ENCODE measurements at places on chromosomes 2 and 18.

DNA sequence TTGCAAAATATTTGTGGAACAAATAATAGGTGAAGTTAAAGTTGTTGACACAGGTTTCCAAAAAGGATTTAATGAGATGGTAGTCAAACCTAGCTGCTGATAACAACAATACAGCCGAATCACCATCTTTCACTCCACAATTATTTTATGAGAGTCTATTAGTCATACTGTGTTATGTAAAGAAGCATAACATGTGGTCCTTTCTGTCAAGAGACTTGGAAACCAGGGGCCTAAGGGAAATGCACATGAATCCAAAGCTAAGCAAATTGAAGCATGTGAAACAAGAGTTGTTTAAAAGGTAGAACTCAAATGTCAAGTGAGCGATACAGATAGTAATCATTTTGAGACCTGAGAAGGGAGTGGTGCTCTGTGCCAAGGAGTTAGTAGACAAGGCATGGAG is 16.0 kb downstream of the CD28 start:
- DNase-seq: no peak

- no peak for DNase-seq
These were observed 17.0 kb downstream of the COL4A4 start for GRCh38 chr2:227147023-227147422.

DNA sequence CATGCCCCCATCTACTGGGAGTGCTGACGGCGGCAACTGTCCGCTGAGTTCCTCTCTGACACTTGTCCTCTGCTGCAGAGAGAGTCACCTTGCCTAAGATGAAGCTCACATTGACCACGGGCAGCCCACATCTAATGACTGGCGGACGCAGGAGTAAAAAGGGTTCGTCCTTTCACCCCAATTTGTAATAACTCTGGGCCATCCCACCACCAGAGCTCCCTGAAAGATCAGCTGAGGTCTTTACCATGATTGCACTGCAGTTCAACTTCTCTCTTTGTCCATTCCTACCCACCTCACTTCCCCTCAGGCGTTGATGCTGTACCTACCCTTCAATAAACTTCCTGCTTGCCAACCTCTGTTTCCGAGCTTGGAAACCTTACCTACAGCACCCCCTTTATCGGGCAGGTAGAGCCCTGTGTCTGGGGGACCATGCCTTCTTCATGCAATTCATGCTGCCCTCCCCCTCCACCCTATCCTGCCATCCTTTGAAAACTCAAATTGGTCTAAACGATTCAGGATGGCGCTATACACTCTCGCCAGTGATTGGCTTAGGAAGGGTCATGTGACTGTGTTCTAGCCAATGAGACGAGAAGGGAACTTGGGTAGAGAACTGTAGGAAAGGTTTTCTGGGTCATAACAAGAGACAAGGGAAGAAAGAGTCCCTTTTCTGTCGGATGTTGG is 10.3 kb upstream of the B3GNT2 start:
- no peak for DNase-seq

DNA sequence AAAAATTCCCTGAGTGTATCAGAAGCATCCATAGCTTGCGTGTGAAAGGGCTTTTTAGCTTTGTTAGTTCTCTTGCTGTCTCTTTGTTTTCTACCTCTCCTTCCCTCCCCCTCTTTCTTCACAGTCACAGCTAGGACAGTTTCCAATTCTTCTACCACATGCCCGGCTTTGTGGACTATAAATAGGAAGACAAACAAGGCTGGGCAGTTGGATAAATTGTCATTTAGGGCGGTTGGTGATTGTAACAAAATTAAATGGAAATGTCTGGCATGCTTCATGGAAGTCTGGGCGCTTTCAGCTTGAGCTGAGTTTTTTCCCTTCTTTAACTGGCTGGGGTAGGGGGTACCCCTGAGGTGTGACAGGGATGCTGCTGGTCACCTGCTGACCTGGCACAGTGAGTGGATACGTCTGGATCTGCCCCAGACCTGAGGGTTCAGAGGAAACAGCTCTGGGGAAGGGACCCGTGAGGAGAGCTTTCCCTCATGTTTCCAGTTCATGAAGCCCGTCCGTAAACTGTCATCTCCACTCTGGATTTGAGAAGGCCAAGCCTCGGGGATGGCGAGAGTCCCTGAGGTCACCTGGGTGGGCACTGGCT is 29.0 kb upstream of the GIGYF2 start:
- DNase-seq: no peak

GRCh38 chr2:109527846-109528705 is 85.7 kb downstream of the SEPTIN10 start:
- DNase-seq: no peak

- no peak for DNase-seq
These were observed 159.8 kb downstream of the SH3RF3 start for GRCh38 chr2:109288544-109289368.

DNA sequence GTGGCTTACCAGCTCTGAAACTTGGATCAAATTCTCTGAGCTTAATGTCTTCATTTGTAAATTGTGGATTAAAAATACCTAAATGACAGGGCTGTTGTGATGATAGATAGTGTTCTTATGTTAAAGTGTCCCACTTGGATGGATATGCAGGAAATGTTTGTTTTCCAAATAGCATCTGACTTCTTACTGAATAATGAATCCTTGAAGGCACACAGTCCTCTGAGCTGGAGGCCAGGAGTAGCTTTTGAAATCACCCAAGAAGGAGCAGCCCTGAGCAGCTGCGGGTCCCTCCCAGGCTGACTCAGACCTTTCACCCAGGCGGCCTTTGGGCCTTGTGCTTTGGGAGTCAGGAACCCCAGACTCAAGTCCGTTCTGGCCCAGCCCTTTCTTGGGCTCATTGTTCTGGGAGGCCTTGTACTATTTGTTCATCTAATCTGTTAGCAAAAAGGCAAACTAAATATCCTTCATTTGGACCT is 173.0 kb upstream of the GATA6 start:
- DNase-seq: no peak

DNA sequence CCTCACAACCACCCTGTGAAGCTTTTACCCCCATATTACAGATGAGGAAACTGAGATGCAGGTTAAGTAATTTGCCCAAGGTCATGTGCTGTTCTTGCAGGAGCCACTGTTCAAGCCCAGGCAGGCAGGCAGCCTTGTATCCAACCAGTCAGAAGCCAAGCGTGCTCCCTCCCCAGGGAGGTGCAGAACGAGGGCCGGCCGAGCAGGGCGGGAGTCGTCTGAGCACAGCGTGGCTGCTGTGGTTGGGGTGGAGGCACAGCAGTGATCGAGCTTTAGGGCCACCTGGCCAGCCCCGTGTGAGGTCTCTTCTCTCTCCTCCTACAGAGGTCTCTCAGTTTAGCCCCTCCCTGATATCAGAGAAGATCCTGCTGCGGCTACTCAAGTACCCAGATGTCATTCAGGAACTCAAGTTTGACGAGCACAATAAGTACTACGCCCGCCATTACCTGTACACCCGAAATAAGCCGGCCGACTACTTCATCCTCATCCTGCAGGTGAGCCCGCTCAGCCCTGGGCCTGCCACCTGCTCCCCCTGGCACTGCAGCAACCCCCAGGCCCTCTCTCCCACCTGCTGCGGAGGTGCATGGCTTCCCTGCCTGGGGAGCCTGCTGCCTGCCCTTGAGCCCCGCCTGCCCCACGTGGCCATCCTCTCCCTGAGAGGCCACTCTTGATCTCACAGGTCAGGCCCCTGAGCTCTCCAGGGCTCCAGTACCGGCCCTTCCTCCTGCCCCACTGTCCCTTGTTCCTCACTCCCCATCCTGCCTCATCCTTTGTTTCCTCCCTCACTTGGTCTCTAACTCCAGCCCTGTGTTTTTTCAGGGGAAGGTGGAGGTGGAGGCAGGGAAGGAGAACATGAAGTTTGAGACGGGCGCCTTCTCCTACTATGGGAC is 17.1 kb upstream of the CNNM3 start:
- DNase-seq: no peak

DNA sequence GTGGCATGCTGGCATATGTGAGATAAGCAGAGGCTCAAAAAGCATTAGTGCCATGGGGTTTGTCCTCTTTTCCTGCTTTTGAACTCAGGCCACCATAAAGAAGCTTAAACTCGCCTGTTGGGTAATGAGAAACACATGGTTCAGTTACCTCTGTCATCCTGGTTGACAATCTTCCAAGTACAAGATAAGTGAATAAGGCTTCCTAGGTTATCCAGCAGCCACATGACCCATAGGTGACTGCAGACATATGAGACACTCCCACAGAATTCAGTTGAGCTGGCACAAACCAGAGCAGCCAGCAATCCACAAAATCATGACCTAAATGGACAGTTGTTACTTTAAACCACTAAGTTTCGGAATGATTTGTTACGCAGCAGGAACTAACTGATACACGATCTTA is 97.3 kb downstream of the TACR1 start:
- no peak for DNase-seq

GRCh38 chr2:136750065-136750464 is 15.3 kb upstream of the THSD7B start:
- DNase-seq: no peak
